CD4-positive, alpha-beta memory T cell (primary cell): ENCODE measurements at places on chromosomes 3 and 15. TPM values are rescaled to one million over a fixed set of nuclear protein-coding genes. Genes with fewer than 3 reads are reported as not detected.

DNA sequence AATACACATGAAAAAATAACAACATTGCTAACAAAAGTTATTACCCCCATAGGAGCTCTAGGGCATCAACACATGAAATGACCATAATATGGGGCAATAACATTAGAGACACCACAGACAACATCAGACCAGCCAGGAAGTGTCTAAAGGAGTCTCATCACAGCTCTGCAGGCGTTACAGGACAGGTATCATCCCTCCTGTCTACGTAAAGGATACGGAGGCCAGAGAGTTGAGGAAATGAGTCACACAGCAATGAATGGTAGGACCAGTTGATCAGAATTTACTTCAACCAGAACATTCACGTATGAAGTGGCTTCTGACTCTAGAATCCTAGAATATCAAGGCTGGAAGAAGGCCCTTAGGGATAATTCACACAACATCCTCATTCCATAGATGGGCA is 1.8 kb downstream of the NME9 start:
- DNase-seq: no peak

- DNase-seq: no peak
Observed at GRCh38 chr15:59516655-59517461, 78.9 kb downstream of the FAM81A start.

DNA sequence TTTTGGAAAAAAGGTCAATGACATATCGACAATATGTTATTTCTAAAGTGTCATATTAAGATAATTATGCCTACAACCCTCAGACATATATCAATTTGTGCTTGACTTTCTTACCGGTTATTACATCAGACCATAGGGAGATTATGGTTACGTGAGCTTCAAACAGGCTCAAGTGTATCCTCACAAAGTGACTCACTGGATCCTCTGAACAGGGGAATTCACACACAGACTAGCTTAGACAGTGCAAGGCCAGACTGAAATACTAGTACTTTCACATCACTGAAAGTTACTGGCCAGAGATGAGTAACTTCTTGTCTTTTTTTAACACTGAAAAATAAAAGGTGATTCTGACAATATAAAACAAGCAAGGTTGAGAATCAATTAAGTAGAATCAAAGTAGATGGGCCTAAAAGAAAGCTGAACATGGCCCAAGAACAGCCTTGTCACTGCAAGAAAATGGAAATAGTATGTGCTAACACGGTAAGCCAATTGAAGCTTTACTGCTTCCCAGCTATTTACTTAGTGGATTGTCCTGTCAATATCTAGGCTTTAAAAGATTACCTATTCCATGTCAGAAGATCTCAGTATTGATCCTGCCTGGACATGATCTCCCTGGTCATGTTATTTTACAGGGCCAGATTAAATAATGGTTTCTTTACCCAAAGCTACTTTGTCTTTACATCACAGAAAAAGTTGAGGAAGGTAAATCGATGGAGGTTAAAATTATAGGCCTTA is 848.6 kb downstream of the ROBO1 start:
- DNase-seq: no peak

DNA sequence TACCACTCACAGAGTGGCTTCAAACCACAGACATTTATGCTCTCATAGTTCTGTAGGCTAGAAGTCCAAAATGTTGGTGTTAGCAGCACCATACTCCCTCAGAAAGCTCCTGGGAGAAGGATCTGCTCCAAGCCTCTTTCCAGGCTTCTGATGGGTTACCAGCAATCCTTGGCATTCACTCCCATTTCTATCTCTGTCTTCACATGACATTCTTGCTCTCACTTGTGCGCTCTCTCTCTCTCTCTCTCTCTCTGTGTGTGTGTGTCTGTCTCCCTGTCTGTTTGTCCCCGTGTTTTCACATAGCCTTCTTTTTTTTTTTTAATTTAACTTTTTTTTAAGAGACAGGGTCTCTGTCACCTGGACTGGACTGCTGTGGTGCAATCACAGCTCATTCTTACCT is 26.3 kb downstream of the CDAN1 start:
- no peak for DNase-seq

DNA sequence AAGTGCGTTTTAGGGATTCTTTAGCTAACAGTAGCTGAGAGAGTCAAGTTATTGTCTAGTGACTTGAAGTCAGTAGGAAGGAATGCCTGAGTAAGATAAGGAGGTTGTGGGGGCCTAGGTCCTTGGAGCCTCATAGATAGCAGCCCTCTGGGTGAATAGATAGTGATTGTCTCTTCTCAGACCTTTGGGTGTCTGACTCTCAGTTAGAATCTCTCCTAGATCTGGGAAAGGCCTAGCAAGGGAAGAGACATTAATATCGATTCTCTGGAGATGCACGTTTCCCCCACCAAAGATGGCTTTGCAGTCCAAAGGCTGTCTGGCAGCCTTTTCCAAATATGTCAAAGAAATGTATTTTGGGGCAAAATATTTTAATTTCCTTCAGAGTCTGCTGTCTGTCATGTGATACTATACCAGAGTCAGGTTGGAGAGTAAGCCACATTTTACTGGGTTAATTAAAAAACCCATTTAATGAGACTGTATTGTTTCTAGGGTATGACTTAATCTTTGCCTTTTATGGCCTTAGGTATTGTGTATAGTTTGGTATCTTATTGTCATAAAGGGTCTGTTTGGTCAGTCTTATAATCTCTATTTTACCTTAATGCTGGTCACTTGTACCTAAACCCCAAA is 92.2 kb downstream of the ST6GAL1 start:
- no peak for DNase-seq

DNA sequence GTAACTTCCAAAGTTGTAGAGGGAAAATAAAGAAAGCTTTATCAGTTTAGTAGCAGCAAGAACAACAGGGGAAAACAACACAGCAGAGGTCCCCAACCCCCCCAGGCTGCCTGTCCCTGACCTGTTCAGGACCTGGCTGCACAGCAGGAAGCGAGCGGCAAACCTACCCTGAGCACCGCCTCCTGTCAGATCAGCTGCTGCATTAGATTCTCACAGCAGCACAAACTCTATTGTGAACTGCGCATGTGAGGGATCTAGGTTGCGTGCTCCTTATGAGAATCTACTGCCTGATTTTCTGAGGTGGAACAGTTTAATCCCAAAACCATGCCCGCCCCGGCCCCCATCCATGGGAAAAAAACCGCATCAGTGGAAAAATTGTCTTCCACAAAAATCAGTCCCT is 40.3 kb downstream of the USP50 start:
- no peak for DNase-seq

- no peak for DNase-seq
Observed at GRCh38 chr15:88454236-88454635, 13.0 kb downstream of the MRPL46 start.

DNA sequence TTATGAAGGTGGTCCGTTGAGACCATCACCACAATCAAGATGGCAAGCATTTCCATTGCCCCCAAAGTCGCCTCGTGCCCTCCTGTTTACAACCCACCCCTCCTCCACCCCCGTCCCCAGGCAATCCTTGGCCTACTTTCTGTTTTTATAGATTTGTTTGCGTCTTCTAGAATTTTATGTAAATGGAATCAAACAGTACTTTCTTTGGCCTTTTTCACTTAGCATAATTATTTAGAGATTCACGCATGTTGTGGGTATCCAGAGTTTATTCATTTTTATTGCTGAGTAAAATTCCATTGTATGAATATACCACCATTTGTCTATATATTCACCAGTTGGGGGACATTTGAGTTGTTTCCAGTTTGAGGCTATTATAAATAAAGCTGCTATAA is 66.6 kb downstream of the LSM3 start:
- DNase-seq: no peak

GRCh38 chr3:169250000-169250399 is 413.5 kb downstream of the MECOM start:
- no peak for DNase-seq

DNA sequence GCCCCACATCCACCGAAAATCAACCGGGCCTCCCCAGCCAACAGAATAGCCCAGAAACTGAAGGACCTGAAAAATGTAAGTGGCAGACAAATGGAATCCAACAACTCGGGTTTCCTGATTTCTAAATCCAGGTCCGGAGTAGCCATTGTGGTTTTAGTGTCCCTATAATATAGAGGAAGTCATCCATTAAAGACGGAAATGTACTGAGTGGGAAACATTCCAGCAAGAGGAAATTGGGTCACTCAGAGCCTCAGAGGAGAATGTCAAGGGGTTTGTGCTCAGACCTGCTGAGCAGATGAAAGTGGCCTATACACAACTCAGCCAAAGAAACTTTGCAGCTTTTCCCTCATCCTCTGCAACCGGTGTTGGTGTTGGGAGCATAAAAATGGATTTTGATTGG is 366.7 kb downstream of the ERC2 start:
- no peak for DNase-seq

DNA sequence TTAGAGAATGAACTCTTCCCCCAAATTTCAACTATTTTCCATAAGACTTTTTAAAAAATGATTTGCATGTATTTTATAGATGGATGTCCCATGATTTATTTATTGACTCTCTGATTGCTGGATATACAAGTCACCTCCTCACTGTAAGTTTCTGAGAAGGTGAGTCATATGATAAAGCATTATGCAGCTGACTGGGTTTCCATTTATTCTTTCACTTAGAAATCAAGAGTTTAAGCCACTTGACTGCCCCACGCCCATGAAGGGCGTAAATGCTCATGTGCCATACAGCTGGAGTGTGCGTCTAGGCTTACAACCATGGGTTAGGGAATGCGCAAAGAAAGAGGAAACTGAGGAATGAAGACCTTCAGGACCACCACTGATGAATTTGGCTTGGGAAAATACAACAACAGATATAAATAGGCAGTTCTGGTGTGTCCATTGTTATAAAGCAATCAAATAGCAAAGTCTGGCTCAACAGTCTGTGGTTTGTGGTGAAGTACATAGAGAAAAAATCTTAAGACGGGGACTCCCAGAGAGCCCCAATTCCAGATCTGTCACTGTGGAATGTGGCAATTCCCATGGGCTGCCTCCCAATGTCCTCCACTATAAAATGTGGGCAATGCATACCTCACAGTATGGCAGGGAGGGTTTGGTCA is 20.3 kb downstream of the SLCO2A1 start:
- DNase-seq: no peak

- no peak for DNase-seq
Observed at GRCh38 chr3:110968076-110968475, 103.5 kb upstream of the NECTIN3 start.

- DNase-seq: peak; percentile 87
Observed at GRCh38 chr3:122793568-122794416, at the start of gene HSPBAP1. Gene HSPBAP1, minus strand, starts transcription at chr3:122793831. Its CDS starts 151 bp downstream, at chr3:122793680.

DNA sequence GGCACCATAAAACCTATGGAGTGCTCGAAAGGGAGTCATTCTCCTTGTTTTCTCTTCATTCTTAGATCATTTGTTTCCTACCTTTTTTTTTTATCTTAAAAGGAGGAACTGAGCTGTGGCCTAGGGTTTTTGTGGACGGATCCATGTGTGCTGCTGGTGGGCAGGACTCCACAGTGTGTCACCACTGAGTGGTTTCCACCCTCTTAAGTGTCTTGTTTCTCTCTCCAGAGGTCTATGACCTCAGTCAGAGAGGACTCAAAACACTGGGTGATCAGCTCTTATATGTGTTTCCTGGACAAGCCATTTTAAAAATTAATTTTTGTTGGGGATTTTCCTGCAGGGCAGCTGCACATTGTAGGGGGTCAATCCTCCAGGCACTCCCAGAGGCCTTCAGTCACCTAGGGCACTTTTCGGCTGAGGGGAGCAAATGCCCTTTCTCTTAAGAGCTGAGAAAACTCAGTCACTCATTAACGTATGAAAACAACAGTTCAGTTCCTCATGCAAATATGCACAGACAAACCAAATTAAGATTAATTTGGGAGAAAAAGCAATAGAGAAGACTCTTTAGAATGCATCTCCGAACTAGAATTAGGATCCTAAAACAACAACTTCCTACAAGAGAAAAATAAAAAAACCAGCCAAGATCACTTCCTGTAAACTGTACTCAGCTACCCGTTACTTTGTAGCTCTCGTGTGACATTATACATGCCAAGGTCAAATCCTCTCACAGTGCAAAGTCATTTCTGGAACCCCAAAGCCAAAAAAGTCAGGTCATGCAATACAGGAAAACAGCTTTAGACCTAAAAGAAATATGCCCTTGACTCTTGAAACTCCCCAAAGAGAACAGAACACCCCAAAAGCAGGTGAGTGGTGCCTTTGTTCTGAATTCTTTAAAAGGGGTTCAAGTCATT is 27.6 kb upstream of the FAM3D start:
- DNase-seq: no peak

- DNase-seq: no peak
Observed at GRCh38 chr3:195188426-195188927, 82.5 kb downstream of the XXYLT1 start.

DNA sequence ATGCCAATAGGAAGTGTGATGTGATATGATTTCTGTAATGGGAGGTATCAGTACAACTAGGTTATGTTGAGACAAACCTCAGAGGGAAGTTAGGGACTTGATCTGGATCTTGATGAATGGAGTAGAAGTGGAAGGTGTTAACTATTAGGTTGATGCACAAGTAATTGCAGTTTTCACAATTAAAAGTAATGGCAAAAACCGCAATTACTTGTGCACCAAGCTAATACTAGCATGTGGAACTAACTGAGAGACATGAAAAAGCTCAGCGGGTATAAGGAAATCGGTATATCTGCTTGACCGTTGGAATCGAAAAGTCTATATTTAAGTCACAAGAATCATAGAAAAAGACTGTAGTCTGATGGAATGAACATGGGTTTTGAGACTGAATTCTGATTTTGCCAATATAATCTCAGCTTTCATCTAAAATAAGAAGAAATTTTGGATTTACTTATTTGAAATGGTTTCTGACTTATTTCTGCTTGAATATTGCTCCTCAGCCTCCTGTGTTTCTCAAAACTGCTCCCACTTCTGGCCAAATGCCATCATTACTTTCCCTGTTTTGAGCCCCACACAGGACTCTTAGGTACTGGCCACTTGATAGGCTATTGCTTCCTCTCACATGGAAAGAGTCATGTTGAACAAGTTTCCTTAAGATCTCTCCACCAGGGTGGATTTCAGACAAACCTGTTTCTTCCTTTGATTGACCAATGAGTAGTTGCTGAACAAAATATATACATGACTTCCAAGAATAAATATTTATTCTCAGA is 271.5 kb upstream of the COL8A1 start:
- DNase-seq: no peak

- DNase-seq: no peak
Observed at GRCh38 chr3:44058022-44058867, 183.4 kb upstream of the TOPAZ1 start.

- DNase-seq: no peak
Observed at GRCh38 chr3:37990527-37990926, at the start of gene VILL. Gene VILL, plus strand, starts transcription at chr3:37990786. Its CDS starts 2,887 bp downstream, at chr3:37993673.

- no peak for DNase-seq
Observed at GRCh38 chr3:127377801-127378655, 90.2 kb upstream of the PRR20G start.

DNA sequence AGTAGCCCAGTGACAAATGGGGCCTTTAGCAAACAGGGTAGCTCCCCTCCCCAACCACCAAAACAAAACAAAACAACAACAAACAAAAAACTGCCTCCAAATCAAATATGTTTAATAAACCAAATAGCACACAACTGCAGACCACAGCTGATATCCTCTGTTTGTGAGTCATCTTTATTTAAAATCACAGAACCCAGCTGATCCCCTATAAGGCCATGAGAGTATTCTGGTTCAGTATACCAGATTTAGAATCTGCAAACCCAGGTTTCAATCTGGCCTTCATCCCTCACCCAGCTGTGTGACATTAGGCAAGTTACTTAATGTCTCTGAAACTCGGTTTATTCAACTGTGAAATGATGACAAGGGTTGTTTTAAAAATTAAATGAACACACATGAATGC is 124.5 kb downstream of the SUCLG2 start:
- DNase-seq: no peak

GRCh38 chr3:58274027-58274614 is 31.9 kb upstream of the RPP14 start:
- no peak for DNase-seq

Gene BRPF1
- 40.4 TPM for total RNA-seq

Gene LYZL4
- not detected for total RNA-seq

Gene SLC6A20
- not detected for total RNA-seq

Gene STX19
- total RNA-seq: 0.39 TPM

Gene C3orf62
- 9.9 TPM for total RNA-seq

Gene EPHB1
- 0.69 TPM for total RNA-seq
